Neural progenitor cell (in vitro differentiated cells): ENCODE measurements at places on chromosomes 13 and 19.

GRCh38 chr13:64234255-64234654, 2818.6 kb upstream of the PCDH20 start:
- no peak for DNase-seq

- no peak for DNase-seq
These were observed 12.6 kb downstream of the MKNK2 start for GRCh38 chr19:2038284-2039088.

DNA sequence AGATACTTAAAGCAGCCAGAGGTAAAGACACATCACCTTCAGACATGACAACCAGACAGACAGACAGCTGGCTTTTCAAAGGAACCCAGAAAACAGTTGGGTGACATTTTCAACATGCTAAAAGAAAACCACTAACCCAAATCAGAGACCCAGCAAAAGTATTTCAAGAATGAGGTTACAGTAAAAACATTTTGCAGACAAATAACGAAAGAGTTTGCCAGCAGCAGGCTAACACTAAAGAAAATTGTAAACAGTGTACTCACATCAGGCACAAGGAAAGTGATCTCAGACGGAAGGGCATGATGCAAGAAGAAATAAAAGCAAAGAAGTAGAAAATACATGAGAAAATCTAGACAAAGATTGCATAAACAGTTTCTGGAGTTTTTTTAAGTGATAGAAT, 46.4 kb downstream of the AP1M1 start:
- DNase-seq = no peak

DNA sequence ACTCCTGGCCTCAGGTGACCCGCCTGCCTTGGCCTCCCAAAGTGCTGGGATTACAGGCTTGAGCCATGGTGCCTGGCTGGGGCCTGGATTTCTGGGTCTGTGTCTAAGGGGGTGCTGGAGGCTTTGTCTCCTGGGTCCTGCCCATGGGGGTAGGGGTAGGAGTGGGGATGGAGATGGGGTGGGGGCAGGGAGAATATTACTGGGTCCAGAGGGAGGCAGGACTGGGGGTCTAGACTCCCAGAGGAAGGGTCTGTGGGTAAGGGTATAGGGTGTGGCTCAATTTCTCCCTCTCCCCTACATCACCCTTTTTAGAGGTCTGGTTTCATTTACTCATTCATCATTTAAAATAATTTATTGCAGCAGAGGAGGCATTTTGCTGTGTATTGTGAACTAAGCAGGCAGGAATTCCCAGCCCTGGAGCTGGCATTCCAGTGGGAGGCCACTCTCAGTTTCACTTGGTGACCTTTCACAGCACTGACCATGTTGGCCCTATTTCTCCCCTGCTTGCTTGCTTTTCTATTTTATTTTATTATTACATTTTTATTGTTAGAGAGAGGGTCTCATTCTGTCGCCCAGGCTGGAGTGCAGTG, 810 bp upstream of the NFKBID start:
- no peak for DNase-seq

GRCh38 chr13:72911981-72912380, 130.0 kb downstream of the PIBF1 start:
- DNase-seq = no peak
